T-cell (primary cell): ENCODE measurements at places on chromosomes 1 and 21. TPM values are rescaled to one million over a fixed set of nuclear protein-coding genes. Genes with fewer than 3 reads are reported as not detected.

The ATAD3C gene
- 0.98 TPM for total RNA-seq

The ACTL8 gene
- total RNA-seq = not detected

The AGT gene
- total RNA-seq = 0.92 TPM

DNA sequence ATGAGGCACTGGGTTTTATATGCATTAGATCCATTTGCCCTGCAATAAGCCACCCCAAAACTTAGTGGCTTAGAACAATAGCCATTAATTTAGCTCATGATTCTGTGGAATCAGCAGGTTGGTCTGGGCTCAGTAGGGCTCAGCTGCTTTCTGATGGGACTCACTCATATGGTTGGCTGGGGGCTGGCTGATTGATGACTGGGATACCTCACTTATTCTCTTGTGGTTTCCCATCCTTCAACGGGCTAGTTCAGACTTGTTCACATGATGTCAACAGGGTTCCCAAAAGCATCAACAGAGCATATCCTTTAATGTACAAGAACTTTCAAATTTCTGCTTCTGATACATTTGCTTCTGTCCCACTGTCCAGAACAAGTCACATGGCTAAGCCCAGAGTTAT, 43.2 kb downstream of the DNM3 start:
- no peak for DNase-seq
- no peak overlapping the region for H3K4me3 ChIP-seq
- H3K4me1 ChIP-seq = no peaks in the 10 kb centered on the region
- H3K36me3 ChIP-seq = no peaks in the 10 kb centered on the region
- H3K27ac ChIP-seq = no peak overlapping the region

DNA sequence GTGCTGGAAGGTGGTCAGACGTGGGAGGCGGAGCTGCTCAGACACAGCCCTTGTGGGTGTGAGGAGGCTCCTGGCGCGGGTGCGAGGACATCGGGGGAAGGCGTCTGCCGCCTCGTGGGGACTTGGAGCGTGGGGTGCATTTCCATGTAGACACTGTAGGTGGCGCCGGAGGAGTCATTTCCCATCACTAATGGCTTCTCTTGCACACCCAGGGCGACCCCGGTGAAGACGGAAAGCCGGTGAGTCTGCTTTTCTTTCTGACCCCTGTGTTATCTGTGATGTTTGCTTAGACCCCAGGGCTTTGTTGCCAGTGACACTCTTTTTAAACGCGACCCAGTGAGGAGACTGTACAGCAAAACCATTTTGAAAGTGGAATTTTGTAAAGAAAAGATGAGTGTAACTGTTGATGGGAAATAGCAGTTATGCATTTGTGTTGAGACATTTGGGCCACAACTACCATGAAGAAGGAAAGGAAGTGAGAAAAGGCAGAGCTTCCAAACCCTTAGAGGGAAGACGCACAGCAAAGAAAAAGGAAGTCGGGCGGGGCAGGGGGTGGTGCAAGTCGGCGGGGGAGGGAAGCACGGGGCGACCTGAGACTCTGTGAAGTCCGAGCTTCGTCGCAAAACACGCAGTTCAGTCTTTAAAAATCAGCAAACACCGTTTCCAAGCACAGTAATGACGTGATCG, 64.0 kb downstream of the SLC19A1 start:
- H3K27me3 ChIP-seq = peaks cover 2% of the 10 kb centered on the region
- no peaks in the 10 kb centered on the region for H3K36me3 ChIP-seq
- peak; percentile 62 for DNase-seq

DNA sequence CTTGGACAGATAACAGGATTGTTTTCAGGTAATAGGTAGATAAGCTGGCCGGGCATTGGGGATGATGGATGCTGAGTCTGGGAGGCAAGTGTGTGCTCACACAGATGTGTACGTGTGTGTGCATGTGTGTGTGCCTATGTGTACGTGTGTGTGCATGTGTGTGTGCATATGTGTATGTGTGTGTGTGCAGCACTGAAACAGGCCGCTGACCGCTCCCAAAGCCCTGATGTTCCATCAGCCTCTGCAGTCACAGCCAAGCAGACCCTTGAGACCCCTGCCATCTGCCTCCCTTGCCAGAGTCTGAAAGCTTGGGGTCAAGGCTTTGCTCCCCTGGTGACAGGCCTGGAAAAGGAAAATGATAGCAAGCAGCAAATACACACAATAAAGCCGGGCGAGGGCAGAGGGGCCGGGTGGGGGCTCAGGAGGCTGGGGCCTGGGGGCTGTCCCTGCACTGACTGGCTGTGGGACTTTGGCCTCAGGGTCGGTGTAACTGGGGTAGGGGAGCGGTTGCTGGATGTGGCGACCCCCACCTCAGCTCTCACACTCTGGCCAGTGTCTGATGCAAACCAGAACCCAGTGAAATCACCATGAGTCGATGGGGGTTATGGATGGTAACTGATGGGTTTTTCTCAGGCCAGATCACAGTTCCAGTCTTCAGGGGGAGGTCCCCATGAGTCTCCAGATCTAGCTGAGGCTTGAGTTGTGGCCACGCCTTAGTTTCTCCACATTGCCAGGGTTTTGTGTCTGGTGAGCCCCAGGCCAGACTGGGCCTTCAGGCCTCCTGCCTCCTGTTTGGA, 9.2 kb upstream of the TNFRSF8 start:
- no peaks in the 10 kb centered on the region for H3K4me1 ChIP-seq
- H3K27me3 ChIP-seq = no peaks in the 10 kb centered on the region
- H3K27ac ChIP-seq = no peak overlapping the region
- H3K36me3 ChIP-seq = no peaks in the 10 kb centered on the region
- DNase-seq = no peak

- peaks cover 40% of the 10 kb centered on the region for H3K27me3 ChIP-seq
- H3K27ac ChIP-seq = no peak overlapping the region
- H3K4me3 ChIP-seq = no peak overlapping the region
These were observed 9.5 kb upstream of the TTC34 start for GRCh38 chr1:2810899-2811532.

DNA sequence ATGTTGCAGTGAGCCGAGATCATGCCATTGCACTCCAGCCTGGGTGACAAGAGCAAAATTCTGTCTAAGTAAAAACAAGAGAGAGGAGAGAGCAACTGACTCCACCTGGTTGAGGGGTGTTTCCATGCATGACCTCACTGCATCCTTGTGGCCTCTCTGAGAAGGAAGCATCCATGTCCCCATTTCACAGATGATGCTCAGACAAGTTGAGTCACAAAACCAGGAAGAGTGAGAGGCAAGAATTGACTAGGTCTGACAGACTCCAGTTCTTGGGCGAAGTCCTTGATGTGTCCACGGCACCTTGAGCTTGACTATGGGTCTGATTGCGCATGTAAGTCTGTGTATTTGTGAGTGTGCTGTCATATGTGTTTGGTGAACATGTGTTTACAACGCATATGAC, 105.8 kb downstream of the LACTBL1 start:
- no peaks in the 10 kb centered on the region for H3K36me3 ChIP-seq
- no peak overlapping the region for H3K27ac ChIP-seq
- H3K4me3 ChIP-seq = no peak overlapping the region
- no peak for DNase-seq

DNA sequence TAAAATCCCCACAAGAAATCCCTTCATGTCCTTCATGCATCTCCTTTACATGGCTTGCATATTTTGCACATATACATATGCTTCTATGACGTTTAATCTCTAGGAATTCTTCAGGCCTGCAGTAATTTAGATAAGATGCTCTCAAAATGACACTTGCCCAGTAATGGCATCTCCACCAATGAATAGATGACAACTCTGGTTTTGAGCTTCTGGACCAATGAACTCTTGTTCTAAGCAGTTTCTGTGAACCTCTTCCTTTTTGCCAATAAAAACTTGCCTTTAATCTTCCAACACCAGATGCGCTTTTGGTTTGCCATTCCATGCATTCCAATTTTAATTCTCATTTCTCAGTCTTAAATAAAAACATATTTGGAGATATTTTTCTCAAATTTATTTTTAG, 189.8 kb upstream of the OLFM3 start:
- H3K36me3 ChIP-seq = no peaks in the 10 kb centered on the region
- no peak overlapping the region for H3K27ac ChIP-seq
- no peaks in the 10 kb centered on the region for H3K27me3 ChIP-seq
- H3K4me1 ChIP-seq = no peaks in the 10 kb centered on the region
- H3K4me3 ChIP-seq = no peak overlapping the region

DNA sequence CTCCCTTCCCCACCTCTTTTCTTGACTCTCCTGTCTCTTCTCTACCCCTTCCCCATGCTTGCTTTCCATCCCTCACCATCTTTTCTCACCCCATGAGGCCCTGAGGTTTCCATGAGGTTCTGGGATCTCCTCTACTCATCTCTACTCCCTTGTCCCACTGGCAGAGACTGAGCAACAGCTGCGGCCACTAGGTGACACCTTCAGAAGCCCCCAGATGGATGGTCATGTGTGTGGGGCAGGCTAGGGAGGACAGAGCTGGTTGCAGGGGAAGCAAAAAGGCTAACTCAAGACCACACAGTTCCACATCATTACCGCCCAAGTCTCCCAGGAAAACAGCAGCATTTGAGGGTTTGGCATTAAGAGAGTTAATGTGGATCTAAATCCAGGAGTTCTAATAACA, 45.0 kb downstream of the LRRN2 start:
- no peak overlapping the region for H3K27ac ChIP-seq
- no peaks in the 10 kb centered on the region for H3K4me1 ChIP-seq
- H3K36me3 ChIP-seq = no peaks in the 10 kb centered on the region
- H3K27me3 ChIP-seq = peaks cover 17% of the 10 kb centered on the region

- no peak overlapping the region for H3K4me3 ChIP-seq
- H3K27ac ChIP-seq = no peak overlapping the region
- peaks cover 4% of the 10 kb centered on the region for H3K36me3 ChIP-seq
- H3K27me3 ChIP-seq = peaks cover 10% of the 10 kb centered on the region
- peaks cover 3% of the 10 kb centered on the region for H3K4me1 ChIP-seq
- peak; percentile 45 for DNase-seq
These were observed 29.5 kb downstream of the LDLRAP1 start for GRCh38 chr1:25572708-25573590.

- H3K4me1 ChIP-seq = peaks cover 18% of the 10 kb centered on the region
- DNase-seq = peak; percentile 78
- no peaks in the 10 kb centered on the region for H3K27me3 ChIP-seq
- peak within 1 kb of the TSS; percentile 68 for H3K4me3 ChIP-seq
These were observed at the start of gene LAX1 for GRCh38 chr1:203765029-203765837. Gene LAX1 (plus strand): TSS chr1:203765183. CDS start chr1:203765566, 383 bp downstream.

DNA sequence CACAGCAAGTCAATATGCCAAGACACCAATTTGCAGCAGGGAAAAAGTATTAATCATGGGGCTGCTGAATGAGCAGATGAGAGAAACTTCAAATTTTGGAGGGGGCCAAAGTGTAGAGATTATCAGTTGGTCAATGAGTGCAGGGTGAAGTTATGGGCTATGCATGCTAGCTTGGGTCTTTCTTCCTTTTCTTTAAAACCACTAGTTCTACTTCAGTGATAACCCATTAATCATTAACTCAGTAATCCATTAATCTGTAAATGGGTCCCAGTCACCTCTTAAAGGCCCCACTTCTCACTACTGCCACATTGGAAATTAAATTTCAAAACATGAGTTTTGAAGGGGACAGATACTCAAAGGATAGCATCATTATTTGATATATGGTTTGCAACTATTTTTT, 688.6 kb upstream of the ADGRL4 start:
- no peaks in the 10 kb centered on the region for H3K4me1 ChIP-seq
- no peak overlapping the region for H3K4me3 ChIP-seq
- H3K27ac ChIP-seq = no peak overlapping the region
- no peaks in the 10 kb centered on the region for H3K27me3 ChIP-seq

DNA sequence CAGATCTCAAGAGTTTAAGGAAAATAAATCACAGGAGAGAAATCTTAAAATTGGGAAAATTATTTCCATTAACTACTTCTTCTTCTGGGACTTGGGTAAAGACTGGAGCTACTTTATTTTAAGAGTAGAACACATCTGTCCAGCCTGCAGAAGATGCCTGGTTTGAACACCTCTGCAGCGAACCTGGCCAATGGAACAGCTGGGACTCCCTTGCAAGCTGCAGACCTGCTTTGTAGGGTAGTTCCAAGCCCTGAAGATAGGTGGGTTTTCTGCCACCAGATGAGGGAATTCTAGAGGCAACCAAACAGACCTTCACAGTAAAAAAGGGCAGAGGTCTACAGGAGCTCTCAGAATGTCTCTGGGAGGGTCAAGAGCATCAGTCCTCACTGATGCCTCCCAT, 86.5 kb upstream of the CACNA1E start:
- H3K27ac ChIP-seq = peak overlapping the region; percentile 80
- peaks cover 5% of the 10 kb centered on the region for H3K27me3 ChIP-seq
- DNase-seq = no peak
- peaks cover 71% of the 10 kb centered on the region for H3K4me1 ChIP-seq
- no peak overlapping the region for H3K4me3 ChIP-seq
